ENCODE measurements at places on chromosomes 11 and 22. TPM values are rescaled to one million over a fixed set of nuclear protein-coding genes. Genes with fewer than 3 reads are reported as not detected.

Gene VSTM5
- total RNA-seq = not detected

Gene BBOX1
- total RNA-seq = not detected

Gene RIMBP3B
- total RNA-seq = not detected

Gene CLMP
- total RNA-seq = 0.18 TPM

Gene OR5B21
- total RNA-seq = not detected

Gene NRGN
- 33.5 TPM for total RNA-seq

Gene FOLR1
- not detected for total RNA-seq

Gene SCUBE2
- total RNA-seq = 1.6 TPM

Gene MUC6
- not detected for total RNA-seq

Gene ATG2A
- total RNA-seq = 27.4 TPM
